ENCODE measurements at places on chromosomes 4 and X.

- no peak for DNase-seq
Measured at GRCh38 chr4:188279184-188279583, 139.9 kb downstream of the TRIML1 start.

DNA sequence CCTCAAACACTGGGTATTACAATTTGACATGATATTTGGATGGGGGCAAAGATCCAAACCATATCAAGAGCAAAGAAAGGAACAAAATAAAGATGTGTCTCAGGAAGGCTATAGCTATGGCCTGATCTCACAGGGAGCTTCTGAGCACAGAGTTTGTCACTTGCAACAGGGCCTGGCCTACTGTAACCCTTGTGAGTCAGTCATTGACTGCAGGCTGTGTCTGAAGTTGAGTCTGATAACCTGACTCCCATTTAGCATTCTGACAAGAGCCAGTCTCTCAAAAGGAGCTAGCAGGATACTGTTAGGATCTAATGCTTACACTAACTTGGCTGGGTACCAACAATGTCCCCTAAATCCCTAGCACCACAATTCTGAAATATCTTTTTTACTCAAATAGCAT lies 612.5 kb upstream of the TECRL start:
- DNase-seq: no peak

DNA sequence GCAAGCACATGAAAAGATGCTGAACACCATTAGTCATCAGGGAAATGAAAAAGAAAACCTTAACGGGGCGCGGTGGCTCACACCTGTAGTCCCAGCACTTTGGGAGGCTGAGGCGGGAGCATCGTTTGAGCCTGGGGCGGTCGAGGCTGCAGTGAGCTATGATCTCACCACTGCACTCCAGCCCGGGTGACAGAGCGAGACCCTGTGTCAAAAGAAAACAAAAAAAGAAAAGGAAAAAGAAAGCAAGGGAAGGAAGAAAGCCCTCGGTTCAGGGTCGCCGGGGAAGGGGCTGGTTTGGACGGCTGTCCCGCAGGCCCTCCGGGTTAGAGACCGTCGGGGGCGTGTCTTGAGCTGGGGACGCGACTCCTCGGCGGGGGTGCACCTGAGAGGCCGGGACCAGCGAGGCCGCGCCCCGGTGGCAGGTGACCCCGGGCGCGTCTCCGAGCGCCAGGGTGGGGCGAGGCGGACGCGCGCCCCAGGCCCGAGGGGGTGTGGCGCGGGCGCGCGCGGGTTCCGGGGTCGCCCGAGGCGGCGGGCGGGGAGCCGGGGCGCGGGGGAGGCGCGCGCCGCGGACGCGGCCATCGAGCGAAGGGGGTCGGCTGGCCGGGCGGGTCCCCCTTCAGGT lies 478 bp upstream of the PLXNA3 start:
- no peak for DNase-seq

- no peak for DNase-seq
Measured at GRCh38 chr4:80103629-80104028, 30.6 kb upstream of the ANTXR2 start.

DNA sequence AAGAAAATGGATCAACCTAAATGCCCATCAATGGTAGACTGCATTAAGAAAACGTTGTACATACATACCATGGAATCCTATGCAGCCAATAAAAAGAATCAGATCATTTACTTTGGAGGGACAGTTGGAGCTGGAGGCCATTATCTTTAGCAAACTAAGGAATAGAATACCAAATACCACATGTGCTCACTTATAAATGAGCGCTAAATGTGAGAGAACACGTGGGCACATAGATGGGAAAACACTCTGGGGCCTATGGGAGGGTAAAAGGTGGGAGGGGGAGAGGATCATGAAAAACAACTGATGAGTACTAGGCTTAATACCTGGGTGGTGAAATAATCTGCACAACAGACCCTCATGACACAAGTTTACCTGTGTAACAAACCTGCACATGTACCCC lies 1729.9 kb upstream of the PCDH10 start:
- no peak for DNase-seq

Data from non-pigmented ciliary epithelial cell (primary cell).